ENCODE measurements at places on chromosomes 3 and 15. TPM values are rescaled to one million over a fixed set of nuclear protein-coding genes. Genes with fewer than 3 reads are reported as not detected.

DNA sequence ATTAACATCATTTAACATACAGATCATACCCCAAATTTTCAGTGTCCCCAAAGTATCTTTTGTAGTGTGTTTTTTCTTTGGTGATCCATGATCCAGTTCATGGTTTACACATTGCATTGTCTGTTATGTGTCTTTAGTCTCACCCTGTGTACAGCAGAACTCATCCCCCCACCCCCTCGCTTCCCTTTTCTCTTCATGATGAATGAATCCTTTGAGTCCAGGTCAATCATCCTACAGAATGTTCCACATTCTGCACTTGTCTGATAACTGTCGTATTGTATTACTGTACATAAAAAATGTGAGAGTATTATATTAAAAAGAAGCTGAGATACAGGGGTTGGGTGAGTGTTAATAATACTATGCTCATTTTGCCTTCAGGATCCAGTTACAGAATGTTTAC lies 14.6 kb upstream of the NIT2 start:
- no peak for DNase-seq
- H3K4me3 ChIP-seq, result no peak overlapping the region
- H3K4me1 ChIP-seq, result no peaks in the 10 kb centered on the region
- H3K27me3 ChIP-seq, result no peaks in the 10 kb centered on the region

- no peaks in the 10 kb centered on the region for H3K27me3 ChIP-seq
- H3K36me3 ChIP-seq, result no peaks in the 10 kb centered on the region
- H3K4me3 ChIP-seq, result no peak overlapping the region
- H3K27ac ChIP-seq, result no peak overlapping the region
- DNase-seq, result no peak
- no peaks in the 10 kb centered on the region for H3K4me1 ChIP-seq
These were observed 35.1 kb upstream of the SLC6A11 start for GRCh38 chr3:10780922-10781321.

GRCh38 chr3:100269001-100269400 lies 8.2 kb downstream of the TBC1D23 start:
- H3K27ac ChIP-seq, result no peak overlapping the region
- no peak for DNase-seq
- no peaks in the 10 kb centered on the region for H3K27me3 ChIP-seq

GRCh38 chr3:121072133-121072532 lies 164.1 kb downstream of the STXBP5L start:
- DNase-seq, result no peak
- no peaks in the 10 kb centered on the region for H3K4me1 ChIP-seq
- H3K27ac ChIP-seq, result no peak overlapping the region

- DNase-seq, result no peak
- H3K36me3 ChIP-seq, result no peaks in the 10 kb centered on the region
- H3K27ac ChIP-seq, result no peak overlapping the region
- H3K4me3 ChIP-seq, result no peak overlapping the region
- no peaks in the 10 kb centered on the region for H3K4me1 ChIP-seq
These were observed 19.9 kb upstream of the UBE2E1 start for GRCh38 chr3:23785882-23786281.

- no peaks in the 10 kb centered on the region for H3K27me3 ChIP-seq
- DNase-seq, result no peak
- peaks cover 48% of the 10 kb centered on the region for H3K36me3 ChIP-seq
- no peak overlapping the region for H3K4me3 ChIP-seq
These were observed 43.3 kb downstream of the PLOD2 start for GRCh38 chr3:146117406-146118285.

The LTF gene
- not detected for total RNA-seq
